ENCODE measurements at places on chromosomes 1 and 21.

GRCh38 chr1:206841609-206842323 lies 23.7 kb upstream of the IL20 start:
- DNase-seq = no peak

GRCh38 chr1:239999170-239999569 lies 92.5 kb upstream of the FMN2 start:
- DNase-seq = peak; percentile 96

DNA sequence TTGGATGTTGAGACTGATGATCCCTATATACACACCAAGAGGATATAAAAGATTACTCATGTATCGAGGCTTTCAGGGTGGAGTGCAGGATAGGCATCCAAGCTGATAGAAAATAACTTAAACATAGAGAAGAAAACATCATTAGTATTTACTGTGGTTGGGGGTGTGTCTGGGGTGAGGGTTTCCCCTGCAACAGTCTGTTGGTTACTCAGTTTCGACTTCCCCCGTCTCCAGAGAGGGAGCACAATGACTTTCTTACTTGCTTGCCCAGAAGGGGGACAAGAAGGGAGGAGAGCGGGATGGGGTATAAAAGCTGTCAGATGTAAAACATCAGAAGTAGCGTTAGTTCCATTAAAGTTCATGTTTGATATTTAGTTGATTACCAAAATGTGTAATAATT lies 717.4 kb upstream of the ZP4 start:
- no peak for DNase-seq

DNA sequence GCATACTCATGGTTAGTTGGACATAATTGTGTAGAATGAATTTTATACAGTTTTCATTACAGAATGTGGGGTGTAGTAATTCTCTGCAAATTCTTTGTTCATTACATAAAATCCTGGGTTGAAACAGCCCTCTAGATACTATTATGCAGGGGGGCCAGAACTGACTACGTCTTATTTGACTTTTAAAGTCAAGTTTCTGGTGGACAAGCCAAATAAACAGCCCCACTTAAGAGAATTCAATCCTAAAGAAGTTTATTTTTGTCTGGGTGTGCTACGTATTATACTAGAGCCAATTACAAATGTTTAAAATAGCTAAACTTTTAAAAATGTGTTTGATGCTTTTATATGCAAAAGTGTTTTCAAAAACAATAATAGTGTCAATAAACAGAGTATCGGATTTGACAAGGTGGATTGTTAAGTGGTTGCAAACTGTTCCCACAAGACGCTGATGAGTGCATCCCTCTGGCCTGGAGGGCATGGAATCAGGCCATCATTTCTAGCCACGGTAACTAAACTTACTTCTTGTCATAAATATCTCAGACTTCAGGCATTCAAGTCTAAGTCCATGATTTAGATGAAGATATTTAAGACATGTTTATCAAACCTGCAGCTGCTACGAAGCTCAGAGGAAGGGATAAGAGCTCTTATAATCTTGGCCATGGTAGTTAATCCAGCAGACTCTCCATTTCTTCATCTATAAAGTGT lies 646.3 kb downstream of the KIF26B start:
- no peak for DNase-seq

DNA sequence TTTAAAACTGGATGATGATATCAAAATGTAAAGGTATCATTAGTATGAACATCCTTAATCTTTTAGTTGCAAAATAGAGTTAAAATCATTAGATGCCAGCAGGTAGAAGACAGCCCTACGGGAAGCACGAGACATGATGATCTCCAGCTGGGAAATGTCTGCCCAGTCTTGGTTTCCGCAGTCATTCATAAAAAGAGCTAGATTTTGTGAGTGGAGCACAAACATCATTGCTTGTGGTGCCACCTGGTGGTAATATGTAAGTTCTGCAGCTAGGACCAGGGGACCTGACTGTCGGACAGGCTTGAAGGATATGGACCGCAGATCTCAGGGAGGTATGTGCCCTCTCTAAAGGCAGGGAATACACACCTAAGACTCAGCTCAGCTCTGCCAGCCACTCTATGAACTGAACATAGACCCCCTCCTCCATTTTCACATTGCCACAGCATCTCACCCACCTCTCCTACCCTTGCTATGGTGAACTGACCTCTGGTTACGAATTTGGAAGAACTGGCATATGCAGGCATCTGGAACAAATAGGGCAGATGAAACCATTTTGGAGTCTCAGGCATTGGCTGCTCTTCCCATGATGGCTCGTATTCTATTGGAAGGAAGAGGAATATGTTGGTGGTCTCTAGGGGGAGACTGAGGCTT lies 9.2 kb downstream of the FCMR start:
- DNase-seq = peak; percentile 92

DNA sequence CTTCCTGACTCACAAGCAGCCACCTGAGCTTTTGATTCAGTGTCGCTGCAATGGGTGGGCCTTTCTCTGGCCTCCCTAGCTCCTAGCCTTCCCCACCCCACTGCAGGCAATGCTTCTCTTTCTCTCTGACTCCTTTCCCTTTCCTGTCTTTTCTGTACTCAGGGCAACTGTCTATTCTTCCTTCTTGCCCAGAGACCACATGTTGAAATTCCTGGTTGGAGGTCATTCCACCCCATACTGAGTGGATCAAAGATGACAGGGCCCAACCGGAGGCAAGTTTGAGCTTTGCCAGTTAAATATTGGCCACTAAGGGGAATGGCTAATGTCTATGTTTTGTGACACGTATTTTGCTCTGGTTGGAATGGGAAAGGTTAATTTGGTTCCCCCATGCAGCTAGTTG lies 65.2 kb upstream of the ARID1A start:
- DNase-seq = no peak

DNA sequence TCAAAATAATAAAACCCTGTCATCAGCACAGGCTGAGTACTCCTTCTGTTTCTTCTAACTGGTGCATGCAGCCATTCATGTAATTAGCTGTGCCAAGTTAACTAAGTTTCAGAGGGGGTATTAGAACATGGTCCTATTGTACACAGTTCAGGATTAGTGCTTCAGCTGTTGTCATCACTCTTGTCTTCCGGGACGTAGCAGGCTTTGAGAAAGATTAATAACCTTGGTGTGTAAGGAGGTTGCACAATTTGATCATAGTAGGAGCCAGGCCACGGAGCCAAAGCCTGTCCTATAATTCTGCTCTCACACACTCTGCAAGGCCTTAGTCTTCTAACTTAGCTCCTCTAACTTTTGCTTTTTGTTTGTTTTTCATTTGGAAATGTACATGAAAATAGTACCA lies 44.7 kb downstream of the PTGFRN start:
- DNase-seq = no peak

- DNase-seq = peak; percentile 50
These were observed at the start of gene S100A6 for GRCh38 chr1:153535242-153536011. Gene S100A6 (minus strand): TSS chr1:153535991. CDS start chr1:153535339, 652 bp downstream.

GRCh38 chr1:76410499-76410898 lies 336.0 kb downstream of the ST6GALNAC3 start:
- DNase-seq = no peak

GRCh38 chr1:82994616-82995263 lies 1004.2 kb downstream of the TTLL7 start:
- DNase-seq = no peak

DNA sequence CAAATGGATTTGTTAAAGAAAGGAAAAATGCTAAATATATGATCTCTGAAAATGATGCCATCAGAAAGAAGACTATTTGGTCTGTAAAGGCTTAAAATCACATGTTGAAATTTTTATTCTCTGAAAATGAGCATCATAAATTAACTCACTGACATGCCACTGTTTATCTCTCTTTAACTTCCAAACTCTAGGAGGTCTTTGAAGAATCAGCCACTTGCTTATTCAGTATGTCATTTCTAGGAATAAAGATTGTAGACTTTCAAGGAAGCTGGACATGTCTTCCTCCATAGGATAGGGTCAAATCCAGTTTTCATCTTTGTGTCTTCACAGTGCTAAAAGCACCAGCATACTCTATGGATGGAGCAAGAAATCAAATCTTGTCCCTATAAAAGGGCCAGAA lies 147.6 kb downstream of the FMN2 start:
- DNase-seq = no peak

- no peak for DNase-seq
These were observed 9.7 kb upstream of the PPIE start for GRCh38 chr1:39729030-39729429.

DNA sequence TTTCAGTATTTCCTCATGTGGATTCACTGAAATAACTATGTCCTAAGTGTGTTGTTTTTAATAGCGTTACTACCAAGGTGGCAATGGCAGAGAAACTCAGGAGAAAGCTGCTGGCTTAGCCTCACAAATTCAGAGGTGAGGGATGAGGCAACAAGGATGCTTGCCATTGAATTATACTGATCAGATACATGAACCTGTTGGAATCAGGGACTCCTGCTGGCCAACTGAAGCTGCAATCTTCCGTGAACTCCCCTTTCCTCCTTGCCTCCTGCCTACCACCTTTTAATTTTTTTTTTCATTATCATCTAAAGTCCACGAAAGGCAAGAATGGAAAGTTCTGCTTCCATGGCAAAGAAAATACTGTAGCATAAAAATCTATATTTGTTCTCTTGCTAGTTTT lies 254.7 kb downstream of the NFIA start:
- DNase-seq = peak; percentile 48

DNA sequence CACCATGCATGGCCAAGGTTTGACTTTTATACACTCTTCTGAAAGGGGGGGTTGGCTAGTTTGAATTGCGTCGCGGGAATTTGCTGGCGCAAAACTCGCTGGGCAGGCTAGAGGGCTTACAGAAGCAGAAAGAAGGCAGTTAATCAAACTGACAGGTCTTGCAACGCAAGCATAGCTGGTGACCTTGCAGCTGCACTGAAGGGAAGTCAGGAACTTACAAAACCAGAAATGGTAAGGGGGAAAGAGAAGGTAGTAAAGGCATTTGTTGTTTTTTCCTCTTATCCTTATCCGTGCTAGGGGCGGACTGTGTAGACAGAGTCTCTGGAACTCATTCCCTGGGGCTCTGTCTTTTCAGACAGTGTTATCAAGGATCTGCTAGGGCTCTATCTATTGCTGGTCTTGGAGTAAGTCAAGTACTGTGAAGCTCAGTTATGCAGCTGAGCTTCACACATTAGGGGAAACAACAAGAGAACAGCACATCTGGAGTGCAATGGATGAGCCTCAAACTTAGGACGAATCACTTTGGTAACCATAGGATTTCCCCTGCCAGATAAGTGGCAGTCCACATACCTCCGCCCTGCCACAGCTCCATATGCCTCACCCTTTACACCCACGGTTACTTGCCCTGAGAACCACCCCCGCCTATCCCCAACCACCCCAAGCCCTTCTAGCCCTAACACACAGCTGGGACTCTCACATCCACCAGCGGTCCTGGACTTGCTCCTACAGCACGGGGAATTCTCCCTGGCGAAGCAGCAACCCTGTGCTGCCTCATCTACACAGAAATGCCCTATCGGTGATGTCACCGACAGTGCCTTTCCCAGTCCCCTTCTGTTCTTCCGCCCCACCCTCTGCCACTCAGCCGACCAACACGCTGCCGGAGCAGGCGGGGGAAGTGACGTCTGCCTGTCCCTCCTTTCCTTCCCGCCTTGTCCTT lies 251.4 kb downstream of the FAM72C start:
- DNase-seq = no peak

DNA sequence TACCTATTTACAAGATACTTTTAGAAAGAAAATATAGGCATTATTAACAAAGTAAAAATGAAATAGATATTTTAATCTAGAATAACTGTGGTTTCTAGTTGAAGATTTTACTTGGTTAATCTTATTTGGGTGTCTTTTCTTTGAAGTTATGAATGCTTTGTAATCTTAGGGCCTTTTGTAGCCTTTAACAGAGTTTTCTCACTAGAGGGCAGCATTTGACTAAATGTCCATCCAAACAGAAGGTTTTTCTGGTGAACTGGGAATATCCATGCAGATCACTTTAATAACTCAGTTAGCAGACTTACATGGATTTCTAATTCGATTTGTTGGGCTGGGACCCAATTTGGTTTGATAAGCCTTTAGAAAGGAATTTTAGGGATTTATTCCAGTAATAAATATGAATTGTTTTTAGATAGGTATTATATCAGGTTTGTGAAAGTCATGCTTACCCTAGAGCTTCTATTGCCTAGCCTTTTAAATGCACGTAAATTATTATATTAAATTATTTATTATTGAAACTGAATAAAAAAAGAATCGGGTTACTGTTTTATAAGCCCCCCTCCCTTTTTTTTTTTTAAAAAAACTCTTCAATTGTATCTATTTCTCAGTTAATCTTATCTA lies 119.7 kb downstream of the ZNF326 start:
- peak; percentile 84 for DNase-seq

Measured in DMS53 (cell line).